Left renal cortex interstitium (tissue), 4 donors: ENCODE measurements at places on chromosomes 5 and 9.

DNA sequence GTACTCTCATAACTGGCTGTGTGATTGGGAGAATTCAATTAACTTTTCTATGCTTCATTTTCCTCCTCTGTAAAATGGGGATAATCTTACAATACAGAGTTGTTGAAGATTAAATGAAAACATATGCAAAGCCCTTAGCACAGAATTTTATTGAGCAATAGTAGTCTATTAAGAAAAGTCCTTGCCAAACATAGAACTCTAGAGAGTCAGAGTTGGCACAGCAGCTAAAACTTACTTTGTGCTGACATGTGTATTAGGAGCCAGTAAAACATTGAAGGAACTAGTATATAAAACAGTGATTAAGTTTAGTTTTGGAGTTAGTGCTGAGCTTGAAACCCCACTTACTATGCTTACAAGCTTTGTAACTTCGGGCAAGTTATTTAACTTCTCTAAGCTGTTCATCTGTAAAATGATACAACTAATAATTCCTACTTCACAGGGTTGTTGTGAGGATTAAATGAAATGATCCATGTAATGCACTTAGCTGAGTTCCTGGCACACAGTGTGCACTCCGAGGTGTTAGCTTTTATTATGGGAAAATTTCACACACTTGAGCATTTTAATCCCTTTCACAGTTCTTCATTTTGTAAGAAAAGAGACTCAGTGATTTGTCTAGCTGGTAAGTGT, 20.0 kb upstream of the GRIN3A start:
- DNase-seq, result no peak

GRCh38 chr9:72204062-72204461, 54.8 kb downstream of the GDA start:
- DNase-seq, result no peak

DNA sequence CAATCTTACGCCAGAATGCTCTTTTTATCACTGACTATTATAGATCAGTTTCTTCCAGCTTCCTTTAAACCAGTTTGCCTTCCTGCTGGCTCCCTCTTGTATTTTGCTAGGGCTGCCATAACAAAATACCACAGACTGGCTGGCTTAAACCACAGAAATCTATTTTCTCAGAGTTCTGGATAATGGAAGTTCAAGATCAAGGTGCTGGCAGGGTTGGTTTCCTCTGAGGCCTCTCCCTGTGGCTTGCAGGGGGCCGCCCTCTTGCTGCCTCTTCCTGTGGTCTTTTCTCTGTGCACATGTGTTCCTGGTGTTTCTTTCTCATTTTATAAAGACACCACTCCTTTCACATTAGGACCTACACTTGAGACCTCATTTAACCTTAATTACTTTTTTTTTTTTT, 6.8 kb upstream of the FXN start:
- no peak for DNase-seq

GRCh38 chr9:33044677-33045282, 19.7 kb downstream of the DNAJA1 start:
- no peak for DNase-seq

DNA sequence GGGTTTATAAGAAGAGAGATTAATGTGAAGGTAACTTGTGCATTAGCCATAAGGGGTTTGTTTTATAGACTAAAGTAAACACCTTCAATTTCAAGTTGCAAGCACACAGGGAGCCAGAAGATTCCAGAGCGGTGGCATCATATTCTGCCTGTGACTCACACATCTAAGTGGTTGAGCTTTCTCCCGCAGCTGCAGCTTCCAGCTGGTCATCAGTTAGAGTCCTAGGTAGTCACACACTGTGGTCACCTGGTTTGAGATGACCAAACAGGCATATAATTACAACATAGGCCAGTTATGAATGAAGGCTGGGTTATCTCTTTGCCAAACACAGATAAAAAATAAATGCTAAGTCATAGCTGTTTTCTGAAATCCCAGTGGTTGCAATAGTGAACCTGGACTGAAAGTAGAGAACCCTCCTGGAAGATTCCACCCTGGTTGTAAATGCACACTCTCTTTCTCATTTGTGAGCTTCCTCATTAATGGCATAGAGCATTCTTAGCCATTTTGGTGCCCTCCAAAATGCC, 171.3 kb downstream of the GDNF start:
- DNase-seq, result no peak

- DNase-seq, result no peak
Measured at GRCh38 chr5:120806202-120806601, 342.1 kb downstream of the PRR16 start.

- DNase-seq, result no peak
Measured at GRCh38 chr5:54754878-54755277, 230.5 kb downstream of the ESM1 start.

GRCh38 chr5:172834415-172835289, 601 bp downstream of the ERGIC1 start:
- DNase-seq, result no peak

- DNase-seq, result no peak
Measured at GRCh38 chr9:77876590-77876989, 155.0 kb downstream of the GNAQ start.

DNA sequence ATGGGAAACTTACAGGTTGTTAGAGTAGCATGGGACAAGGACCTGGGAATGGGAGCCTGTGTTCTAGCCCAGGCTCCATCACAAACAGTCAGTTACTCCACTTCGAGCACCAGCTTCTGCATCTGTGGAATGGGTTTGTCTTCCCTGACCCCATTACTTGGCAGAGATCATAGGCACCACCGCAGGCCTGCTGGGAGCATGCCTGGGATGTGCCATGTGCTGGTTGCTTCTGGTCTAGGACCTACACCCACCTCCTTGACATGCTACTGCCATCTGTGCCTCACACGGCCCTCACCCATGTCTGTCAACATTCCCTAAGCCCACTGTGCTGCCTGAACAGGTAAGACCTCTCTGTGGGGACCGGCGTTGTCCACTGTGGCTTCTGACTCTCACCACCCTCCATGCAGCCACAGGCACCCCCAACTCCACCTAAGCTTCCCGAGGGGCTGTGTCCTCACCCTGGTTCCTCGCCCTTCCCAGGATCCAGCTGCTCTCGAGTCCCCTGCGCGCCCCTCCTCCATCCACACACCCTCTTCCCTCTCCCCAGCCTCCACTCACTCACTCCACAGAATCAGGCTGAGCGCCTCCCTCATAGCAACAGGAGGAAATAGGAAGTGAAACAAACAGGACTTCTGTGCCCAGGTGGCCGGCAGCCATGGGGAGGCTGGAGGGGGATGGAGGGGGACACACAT, 85.9 kb upstream of the FAM120A start:
- DNase-seq, result no peak

DNA sequence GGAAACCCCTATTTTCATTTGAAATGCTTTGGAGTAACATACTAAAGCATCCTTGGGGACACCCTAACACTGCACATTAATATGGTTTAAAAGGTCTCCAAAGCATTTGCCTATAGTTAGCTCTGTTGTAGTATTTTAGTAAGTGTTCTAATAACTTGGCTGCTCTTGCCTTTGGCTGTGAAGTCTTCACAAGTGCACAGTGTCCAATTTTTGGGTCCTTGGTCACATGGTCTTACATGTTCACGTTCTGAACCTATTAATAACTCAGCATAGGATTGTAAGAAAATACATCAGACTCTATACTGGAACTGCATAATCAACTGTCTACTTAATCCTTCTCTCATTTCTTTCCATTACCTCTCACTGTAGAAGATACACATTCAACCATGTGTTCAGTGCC, 17.4 kb downstream of the ADAMTS19 start:
- no peak for DNase-seq

GRCh38 chr5:56664025-56664424, 151.3 kb upstream of the MAP3K1 start:
- DNase-seq, result no peak

- DNase-seq, result no peak
Measured at GRCh38 chr5:107523029-107523680, 147.6 kb downstream of the EFNA5 start.

GRCh38 chr9:94478755-94479730, 75.8 kb upstream of the PCAT7 start:
- DNase-seq, result no peak

GRCh38 chr9:101840694-101841188, 102.3 kb upstream of the GRIN3A start:
- no peak for DNase-seq

DNA sequence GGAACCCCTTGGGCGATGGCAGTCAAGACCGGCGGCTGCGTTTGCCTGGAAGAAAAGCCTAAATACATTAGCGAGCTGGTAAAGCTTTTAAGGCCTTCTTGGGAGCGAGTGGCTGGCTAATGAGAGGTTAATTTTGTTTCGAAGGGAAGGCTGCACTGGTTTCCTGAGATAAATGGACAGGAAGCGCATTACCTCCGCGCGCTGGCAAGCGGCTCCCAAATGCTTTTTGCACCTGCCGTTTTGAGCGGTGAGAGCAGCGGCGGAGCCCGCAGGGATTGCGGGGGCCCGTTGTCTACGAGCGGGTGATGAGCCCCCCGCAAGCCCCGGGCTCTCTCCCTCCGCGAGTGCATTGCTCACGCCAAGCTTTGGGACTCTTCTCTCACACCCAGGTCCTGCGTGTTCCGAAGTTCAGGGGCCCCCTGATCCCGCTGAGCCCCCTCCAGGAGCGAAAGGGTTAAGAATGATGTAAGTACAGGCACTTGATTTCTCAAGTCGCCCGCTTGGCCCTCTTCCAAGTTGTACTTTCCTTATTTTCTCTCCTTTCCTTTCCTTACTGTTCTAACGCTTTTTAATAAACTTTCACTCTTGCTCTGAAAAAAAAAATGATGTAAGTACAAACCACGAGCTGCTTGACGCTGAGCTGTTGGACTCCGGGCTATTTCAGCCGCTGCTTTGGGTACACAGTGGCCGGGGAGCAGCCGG, 3.1 kb upstream of the RGMB start:
- no peak for DNase-seq

DNA sequence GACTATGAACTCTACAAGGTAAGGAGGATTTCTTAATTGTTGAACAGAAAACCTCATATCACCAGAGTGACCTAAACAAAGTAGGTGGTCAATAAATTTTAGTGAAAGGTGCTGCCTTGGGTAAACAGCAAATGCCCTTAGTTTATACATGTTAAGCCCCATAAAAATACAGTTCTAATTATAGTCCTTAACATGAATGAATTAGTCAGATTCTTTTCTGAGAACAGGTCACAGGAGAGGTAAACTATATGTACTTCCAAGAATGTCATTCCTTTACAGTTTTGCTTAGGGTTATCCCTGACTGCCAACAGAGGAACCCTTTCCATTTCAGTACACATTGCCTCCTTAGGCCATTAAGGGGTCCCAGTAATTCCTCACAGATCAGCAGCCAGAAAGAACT, 64.9 kb downstream of the PLPP1 start:
- DNase-seq, result no peak

- DNase-seq, result no peak
Measured at GRCh38 chr9:12784461-12785259, 9.8 kb downstream of the LURAP1L start.

GRCh38 chr9:84170521-84171141, 169.9 kb downstream of the SLC28A3 start:
- DNase-seq, result no peak

DNA sequence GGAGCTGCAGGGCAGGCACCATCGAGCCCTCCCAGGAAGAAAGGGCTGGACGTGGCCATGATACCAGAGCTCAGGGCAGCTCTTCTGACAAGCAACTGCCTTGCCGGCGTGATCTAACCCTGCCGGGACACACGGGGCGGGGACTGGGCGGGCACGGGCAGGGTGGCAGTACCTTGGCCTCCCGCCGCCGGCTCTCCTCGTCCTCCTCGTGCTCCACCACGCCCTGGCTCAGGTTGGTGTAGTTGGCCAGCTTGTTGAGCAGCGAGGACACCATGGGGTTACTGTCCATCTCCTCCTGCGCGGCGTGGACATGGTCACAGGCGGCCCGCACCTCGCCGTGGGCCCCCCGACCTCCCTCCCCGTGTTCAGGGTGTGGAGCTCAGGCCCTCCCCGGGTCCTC, 18.5 kb downstream of the SLC12A7 start:
- DNase-seq, result no peak

GRCh38 chr5:155978850-155979249, 348.1 kb upstream of the SGCD start:
- DNase-seq, result no peak

DNA sequence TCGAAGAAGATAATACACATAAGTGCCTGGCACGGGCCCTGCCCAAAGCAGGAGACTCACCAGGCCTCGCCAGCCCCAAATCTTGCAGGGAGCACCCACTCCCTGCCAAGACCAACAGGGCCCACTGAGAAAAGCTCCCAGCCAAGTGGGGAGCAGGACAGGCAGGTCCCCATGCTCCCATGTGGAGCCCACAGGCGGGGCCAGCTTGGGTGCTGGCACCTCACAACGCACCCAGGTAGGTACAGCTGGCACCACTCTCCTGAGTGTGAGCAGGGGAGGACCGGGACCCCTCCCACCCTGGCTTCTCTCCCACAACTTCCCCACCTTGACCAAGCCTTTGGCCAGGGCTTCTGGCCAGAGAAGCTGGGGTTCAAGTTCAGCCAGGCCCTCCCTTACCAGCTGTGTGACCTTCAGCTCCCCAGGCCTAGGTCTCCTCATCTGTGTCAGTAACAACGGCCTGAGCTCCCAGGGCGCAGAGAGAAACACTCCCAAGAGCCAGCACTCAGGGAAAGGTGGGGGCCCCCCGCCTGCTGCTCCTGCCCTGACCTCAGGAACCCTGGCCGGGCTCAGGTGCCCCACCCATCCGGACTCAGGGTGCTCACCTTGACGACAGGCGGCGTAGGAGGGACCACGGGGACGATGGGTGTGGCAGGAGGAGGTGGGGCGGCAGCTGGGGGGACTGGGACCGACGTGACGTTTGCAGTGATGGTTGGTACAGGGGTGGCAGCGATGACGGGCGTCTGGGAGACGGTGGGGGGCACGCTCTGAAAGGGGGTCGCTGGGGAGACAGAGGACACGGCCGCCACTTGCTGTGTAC, 17.8 kb downstream of the BRD3 start:
- no peak for DNase-seq

GRCh38 chr9:107660976-107661375, 171.4 kb upstream of the KLF4 start:
- no peak for DNase-seq

DNA sequence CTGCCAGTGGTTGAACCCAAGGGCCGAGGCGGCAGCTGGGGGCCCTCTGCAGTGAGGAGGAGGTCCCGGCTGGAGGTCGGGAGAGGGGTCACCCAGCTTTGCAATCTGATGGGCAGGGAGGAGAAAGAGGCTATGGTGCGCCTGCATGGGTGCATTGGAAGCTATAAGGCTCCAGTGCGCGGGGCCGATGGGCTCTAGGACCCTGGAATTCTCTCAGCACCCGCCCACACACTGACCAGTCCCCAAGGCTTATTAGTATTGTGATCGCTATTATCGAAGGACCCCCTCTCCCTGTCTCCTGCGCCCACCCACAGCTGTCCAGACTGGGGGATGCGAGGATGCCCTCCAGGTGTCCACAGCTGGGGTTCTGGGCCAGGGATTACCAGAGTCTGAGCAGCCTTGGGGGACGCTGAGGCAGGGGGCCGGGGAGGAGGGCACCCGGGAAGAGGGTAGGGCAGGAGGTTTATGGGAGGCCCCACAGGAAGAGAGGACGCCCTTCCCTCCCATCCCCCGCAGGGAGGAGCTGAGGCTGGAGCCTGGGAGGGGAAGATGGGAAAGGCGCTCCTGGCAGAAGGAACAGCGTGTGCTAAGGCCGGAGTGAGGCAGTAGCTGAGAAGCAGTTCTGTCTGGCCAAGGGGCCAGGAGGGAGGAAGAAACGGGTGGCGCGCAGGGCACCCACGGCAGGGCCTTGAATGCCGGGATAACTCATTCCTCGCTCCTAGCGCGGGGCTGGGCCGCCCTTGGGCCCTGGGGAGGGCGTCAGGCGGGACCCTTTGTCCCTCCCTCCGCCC, 24.2 kb downstream of the C9orf50 start:
- peak; percentile 78 for DNase-seq
